ENCODE measurements at places on chromosomes 6 and 20.

- no peak for DNase-seq
These were observed 262.1 kb downstream of the FOXC1 start for GRCh38 chr6:1871724-1872315.

DNA sequence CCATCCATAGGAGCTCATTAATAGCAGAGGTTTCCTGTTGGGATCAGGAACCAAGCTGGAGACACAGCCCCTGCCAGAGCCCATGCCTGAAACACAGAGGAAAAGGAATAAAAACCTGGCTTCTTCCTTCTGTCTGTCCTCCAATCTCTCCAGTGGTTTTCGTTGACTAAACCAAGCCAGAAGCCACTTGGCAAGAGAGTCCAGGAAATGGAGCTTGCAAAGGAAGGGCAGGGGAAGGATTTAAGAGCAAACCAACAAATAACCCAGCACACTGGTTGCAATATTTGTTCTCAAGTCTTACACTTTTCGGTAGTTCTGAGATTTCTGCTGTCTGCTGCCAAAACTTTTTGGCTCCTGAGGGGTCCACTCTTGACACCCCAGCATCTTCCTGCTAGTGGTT lies 137.0 kb upstream of the BMP2 start:
- DNase-seq = no peak

GRCh38 chr6:66865771-66866170 lies 1158.7 kb upstream of the EYS start:
- no peak for DNase-seq

DNA sequence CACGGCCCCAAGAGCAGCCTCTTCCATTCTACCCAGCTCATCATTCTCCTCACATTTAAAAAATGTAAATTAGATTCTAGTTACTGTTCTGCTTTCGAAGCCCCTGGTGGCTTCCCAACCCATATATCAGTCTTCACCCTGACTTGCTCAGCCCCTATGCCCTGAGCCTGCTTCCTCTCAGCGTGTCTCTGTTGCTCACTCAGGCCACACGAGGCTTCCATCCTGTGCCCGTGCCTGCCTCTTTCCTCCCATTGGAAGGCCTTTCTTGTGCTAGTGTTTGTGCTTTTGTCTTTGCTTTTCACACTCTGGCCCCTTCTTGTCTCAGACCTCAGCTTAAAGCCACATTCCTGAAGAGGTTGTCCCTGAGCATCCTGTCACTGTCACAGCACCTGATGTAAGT lies 78.1 kb downstream of the AFDN start:
- DNase-seq = no peak

- DNase-seq = no peak
These were observed 83.4 kb upstream of the LY86 start for GRCh38 chr6:6505111-6505510.

DNA sequence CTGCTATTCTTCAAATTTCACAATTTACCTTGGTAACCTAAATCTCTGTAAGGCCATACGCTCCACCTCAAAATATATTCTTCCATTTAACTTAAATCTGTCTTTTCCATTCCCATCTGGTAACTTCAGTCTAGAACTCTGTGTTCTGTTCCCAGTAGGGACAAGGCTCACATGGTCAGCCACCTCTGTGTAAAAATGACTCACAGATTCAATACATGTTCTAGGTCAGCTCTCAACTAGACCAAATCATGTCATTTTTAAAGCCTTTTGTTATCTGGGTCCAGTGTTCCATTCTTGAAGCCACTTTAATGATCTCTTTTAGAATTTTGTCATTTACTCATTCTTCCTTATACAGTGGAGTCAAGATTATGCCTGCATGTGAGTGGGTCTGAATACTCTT lies 315.6 kb upstream of the CITED2 start:
- no peak for DNase-seq

- DNase-seq = no peak
These were observed 23.9 kb downstream of the CLDN20 start for GRCh38 chr6:155287762-155288161.

DNA sequence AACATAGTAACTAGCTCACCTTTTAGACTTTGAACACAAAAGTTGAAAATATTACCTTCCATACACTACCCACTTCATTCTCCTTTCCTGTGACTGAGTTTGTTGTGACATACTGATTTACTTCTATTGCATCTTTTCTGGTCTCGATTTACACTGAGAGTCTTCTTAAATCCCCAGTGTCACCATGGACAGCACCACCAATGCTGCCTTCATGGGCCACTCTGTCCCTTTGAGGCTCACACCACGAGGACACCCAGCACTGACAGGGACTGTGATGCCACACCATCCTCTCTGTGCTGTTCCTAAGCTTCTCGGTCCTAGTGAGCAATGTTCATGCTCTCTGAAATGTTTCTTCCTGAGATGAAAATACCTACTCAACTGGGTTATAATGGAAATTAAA lies 337.1 kb upstream of the IRAK1BP1 start:
- DNase-seq = no peak

Measured in stimulated activated naive CD4-positive, alpha-beta T cell treated with Interleukin-2 at 50 U/mL for 16 hours (primary cell).